ENCODE measurements at places on chromosomes 7 and 10.
A peak's percentile ranks its signal among the peaks of the same experiment; 100 is the strongest.

DNA sequence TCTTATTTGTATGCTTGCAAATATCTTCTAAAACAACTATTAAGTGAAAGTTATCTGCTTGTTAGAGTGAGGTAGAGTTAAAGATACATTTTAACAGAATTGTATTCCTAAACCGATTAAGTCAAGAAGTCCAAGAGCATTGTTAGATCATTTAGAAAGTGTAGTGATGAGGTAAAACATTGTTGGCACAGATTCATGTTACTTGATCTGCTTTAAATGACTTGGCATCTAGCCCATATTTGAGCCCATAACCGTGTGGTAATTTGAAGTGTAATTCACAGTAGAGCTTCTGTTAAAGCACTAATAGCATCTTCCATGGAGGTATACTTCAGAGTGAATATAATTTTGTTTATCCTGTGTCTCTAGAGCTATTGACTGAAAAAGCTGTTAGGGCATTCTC is 62.1 kb downstream of the PTEN start:
- no peak for DNase-seq

DNA sequence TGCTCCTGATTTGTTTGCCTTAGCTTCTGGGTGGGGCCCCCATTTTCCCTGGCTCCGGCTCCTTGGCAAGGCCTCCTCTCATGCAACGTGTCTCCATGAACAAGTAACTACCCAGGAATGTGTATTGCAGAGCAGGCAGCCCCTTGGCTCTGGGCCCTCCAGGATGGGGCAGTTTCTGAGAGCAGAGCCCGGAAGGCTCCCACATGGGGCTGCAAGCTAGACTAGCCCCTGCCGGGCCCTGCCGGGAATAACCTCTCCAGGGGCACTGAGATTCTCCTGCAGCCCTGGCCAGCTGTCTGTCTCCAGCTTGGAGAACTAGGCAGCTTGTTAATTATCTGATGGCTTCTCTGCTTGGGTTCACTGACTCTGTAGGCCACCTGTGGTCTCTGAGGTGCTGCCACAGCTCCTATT is 184.0 kb upstream of the INHBA start:
- no peak for DNase-seq

DNA sequence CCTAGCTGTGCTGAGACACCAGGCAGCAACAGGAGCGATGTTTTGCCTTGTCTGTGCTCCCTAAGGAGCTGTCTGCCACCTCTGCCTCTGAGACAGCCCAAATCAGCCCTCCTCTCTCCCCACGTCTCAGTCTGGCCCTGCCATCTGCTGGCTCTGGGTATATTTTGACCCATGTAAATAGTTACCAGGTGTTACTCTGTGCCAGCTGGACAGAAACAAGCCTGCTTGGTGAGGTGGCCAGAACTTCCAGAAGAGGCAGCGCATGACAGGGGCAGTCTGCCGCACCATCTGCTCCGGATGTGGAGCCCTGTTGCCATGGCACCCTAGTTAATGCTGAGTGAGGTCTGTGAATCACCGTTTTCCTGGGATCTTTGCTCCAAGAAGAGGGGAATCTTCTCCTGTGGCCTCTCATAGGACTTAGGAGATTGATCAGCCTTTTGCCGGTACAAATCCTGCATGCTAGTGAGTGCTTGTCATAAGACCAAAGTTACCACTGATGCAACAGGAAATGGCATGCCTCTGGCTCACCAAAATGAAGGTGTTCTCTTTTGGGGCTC is 31.8 kb downstream of the GSTO2 start:
- peak; percentile 36 for DNase-seq

DNA sequence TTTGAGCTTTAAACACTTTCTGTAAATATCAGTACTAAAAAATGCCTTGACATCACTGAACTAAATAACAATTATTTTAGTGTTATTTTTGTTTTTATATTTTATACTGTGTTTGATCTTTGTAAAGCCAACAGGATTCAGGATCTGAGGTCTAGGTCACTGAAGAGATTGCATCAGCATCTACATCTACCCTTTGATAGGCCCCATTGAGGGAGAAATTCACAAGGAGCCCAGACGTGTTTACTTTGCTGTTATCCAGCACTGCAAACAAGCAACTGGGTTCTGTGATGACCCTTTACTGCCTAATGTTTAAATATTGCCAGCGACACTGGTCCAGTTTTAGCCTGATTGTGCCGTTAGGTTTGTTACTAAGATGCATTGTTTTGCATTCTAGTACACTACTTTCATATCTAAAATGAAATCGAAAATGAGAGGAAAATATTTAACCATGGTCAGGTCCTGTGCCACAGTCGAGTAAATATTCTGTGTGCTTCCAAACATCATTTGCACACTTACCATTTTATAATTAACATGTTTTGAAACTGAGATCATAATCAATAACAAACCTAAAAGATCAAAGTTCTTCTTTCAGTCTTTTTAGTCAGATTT is 48.7 kb downstream of the SP8 start:
- DNase-seq, result no peak

- DNase-seq, result no peak
Measured at GRCh38 chr10:30784524-30784896, 155.0 kb upstream of the LYZL2 start.

- no peak for DNase-seq
Measured at GRCh38 chr10:16933783-16934182, 116.6 kb upstream of the RSU1 start.

DNA sequence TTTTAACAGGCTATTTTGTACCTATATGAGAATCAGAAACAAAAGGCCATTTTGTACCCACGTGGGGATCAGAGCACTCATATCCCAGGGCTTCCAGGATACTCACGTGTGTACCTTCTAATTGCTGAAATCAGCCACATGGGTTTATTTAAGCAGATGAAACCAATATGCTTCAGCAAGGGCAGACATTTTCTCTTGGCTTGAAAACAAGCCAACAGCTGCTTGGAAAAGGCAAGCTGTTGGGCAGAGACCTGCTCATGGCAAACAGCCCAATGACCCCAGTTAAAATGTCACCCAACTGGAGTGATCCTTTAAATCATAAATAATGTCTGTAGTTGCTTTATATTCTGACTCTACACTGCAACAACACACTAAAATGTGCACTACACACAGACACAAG is 26.5 kb upstream of the TOMM7 start:
- DNase-seq, result no peak

GRCh38 chr10:73338801-73339368 is 19.8 kb downstream of the CFAP70 start:
- DNase-seq, result no peak

DNA sequence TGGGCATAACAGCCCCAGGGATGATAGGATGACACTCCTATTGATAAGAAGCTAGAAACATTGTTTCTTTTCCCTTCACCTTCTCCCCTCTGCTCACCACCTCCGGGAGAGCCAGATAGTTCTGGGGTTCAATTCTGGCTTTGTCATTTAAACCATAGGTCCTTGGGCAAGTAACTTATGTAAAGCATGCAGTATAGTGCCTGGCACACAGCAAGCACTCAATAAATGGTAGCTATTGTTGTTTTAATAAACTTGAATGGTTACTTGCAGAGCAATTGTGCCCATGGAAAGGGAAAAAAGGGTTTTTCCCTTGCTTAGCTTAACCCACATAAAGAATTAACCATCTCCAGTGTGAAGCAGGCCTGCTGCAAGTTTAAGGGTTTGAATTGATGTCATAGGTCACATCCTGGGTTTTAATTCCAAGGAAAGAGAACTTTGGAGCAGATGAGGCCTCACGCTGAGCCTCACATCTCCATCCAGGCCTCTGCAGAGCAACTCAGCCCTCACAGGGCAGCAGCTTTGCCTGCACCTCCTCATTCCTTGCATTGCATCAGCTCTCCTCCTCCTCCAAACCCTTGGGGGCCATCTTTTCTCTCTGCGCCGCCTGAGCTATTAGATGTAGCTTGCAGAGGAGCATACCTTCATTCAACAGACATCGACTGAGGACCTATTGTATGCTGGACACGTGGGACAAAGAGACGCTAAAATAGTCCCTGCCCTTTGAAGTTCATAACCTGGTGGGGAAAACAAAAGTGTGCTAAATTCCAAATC is 22.9 kb downstream of the ZNF775 start:
- no peak for DNase-seq

GRCh38 chr10:21529032-21529910 is 3.8 kb upstream of the SKIDA1 start:
- DNase-seq, result no peak

DNA sequence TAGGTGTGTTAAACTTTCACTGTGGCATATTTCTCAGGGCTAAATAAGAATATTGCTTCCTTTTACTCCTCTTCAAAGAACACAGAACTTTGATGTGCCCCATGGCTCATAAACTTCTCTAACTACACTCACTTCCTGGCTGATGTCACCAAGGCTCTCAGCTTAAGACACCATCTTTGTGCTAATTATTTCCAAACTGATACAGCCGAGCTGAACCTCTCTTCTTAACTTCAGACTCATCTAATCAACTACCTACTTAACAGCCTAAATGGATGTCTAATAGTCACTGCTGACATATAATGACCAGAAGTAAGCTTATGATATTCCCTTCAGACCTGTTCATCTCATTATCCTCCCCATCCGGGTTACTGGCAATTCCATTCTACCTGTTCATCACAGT is 3.6 kb downstream of the C10orf67 start:
- peak; percentile 47 for DNase-seq

Measured in SW480 (cell line).